GM12878 (cell line): ENCODE measurements at places on chromosomes 1 and 21. TPM values are rescaled to one million over a fixed set of nuclear protein-coding genes. Genes with fewer than 3 reads are reported as not detected.

Gene SUSD4
- 0.33 TPM in 1 of 2 replicates, not detected in the other for total RNA-seq

Gene LY9
- total RNA-seq, result 8.9 and 11.0 TPM in 2 replicates

DNA sequence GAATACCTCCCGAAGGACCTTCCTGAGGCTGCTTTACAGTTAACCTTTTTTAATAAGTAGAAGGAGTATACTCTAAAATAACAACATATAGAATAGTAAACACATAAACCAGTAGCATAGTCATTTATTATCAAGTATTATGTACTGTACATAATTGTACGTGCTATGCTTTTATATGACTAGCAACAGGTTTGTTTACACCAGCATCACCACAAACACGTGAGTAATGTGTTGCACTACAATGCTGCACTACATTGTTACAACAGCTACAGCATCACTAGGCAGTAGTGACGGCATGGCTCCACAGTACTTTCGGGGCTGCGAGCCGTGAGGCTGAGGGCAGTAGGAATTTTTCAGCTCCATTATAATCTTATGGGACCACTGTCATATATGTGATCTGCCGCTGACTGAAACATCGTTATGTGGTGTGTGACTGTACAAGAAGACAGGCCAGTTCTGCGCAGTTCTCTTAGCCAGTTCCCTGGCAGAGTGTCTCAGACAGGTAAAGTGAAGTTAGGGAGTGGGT lies 82.8 kb upstream of the LRRC8D start:
- H3K27me3 ChIP-seq, result no peaks in the 10 kb centered on the region
- DNase-seq, result no peak
- H3K36me3 ChIP-seq, result no peaks in the 10 kb centered on the region
- no peak overlapping the region for H3K4me3 ChIP-seq

DNA sequence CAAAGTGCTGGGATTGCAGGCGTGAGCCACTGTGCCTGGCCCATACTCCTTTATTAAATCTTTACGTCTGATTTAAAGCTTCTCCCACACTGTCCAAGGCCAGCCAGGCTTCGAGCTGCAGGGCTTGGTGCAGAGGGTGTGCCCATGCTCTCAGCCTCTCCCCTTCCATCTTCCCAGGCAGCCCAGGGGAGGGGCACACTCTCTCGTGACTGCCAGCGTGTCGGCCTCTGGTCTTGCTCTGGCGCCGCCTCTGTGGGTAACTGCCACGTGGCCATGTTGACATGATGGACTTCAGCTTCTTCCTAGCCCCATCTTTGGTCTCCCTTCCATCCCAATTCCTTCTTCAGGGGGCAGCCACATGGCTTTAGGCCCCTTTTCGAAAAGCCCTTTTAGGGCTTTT lies 4.7 kb downstream of the GPR137B start:
- peak overlapping the region; percentile 51; the same call in 1 of the 2 replicates for H3K4me3 ChIP-seq
- H3K36me3 ChIP-seq, result peaks cover 3% of the 10 kb centered on the region; the same call in 1 of the 2 replicates
- no peak for DNase-seq

Gene ATP1A2
- not detected in 2 replicates for total RNA-seq

- H3K36me3 ChIP-seq, result no peaks in the 10 kb centered on the region
- no peak for DNase-seq
- H3K27me3 ChIP-seq, result no peaks in the 10 kb centered on the region
- no peaks in the 10 kb centered on the region for H3K4me1 ChIP-seq
Observed at GRCh38 chr1:99193431-99193830, 70.9 kb upstream of the PLPPR4 start.

DNA sequence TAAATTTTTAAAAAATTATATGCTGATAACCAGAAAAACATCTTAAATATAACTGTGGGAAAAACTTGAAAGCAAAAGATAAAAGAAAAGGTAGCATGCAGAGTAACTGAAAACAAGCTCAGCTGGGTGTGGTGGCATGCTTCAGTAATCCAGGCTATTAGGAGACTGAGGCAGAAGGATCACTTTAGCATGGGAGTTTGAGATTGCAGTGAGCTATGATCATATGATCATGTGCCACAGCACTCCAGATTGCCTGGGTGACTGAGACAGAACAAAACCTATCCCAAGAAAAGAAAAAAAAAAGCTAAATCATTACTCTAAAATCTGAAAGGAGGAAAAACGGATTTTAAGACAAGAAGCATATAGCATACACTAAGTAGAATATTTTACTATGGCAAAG lies 1624.0 kb downstream of the AMY1C start:
- H3K36me3 ChIP-seq, result no peaks in the 10 kb centered on the region
- DNase-seq, result no peak
- H3K4me1 ChIP-seq, result no peaks in the 10 kb centered on the region
- no peaks in the 10 kb centered on the region for H3K27me3 ChIP-seq
- H3K4me3 ChIP-seq, result no peak overlapping the region
- H3K27ac ChIP-seq, result no peak overlapping the region

Gene B3GALT5
- 0.03 and 0.08 TPM in 2 replicates for total RNA-seq

DNA sequence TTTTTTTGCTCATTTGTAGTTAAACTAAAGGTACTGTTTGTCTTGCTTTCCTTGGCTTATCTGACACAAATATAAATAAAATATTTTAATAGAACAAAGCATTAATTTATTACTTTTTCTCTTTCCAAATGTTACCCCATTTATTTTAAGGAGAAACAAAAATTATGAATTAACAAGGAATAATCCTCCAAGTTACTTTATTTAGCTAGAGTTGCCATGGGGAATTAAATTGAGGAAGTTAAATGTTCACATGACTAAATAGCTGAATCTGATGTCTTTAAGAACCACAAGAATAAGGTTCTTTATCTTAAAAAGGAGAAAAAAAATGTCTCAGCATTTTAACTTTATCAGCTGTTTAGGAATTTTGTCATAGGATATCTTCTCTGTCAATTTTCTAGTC lies 12.3 kb downstream of the ATG4C start:
- DNase-seq, result no peak
- H3K27me3 ChIP-seq, result no peaks in the 10 kb centered on the region
- H3K27ac ChIP-seq, result no peak overlapping the region
- no peaks in the 10 kb centered on the region for H3K36me3 ChIP-seq
- H3K4me1 ChIP-seq, result peaks cover 3% of the 10 kb centered on the region

Gene TTC22
- 4.2 and 5.1 TPM in 2 replicates for total RNA-seq

GRCh38 chr1:184297244-184297750 lies 89.5 kb upstream of the C1orf21 start:
- no peaks in the 10 kb centered on the region for H3K4me1 ChIP-seq
- no peak for DNase-seq
- H3K27me3 ChIP-seq, result no peaks in the 10 kb centered on the region
- H3K4me3 ChIP-seq, result no peak overlapping the region

DNA sequence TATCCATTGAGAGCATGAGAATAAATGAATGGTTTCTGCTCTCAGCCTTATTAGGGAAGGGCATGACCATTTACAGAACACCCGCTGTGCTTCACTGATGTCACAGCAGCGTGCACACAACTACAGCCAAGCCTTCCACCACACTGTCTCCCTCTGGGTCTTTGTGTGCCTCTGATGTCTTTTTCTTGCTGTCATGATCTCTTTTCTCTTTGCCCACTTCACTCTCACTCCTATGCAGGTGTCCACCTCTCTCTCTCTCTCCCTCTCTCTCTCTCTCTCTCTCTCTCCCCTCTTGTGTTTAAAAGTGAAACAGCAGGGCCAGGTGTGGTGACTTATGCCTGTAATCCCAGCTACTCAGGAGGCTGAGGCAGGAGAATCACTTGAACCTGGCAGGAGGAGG lies 232.5 kb upstream of the JUN start:
- no peak overlapping the region for H3K27ac ChIP-seq
- H3K27me3 ChIP-seq, result no peaks in the 10 kb centered on the region
- DNase-seq, result no peak
- no peaks in the 10 kb centered on the region for H3K36me3 ChIP-seq
- no peak overlapping the region for H3K4me3 ChIP-seq

DNA sequence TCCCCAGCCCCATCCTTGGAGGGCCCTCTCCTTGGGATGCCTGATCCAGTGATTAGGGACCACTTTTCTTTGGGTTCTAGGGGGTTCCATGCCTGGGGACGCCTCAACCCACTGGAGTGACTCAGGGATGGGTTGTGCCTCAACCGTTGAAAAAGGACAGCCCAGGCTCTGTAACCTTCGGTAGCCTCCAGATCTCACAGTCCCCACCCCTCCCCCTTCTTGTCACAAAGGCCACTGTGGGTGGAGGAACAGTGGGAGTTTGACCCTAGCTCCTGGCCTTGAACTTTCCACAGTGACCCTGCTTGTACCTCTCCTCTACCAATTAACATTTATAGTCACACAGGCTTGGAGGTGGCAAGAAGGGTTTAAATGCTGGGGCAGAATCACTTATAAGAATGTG lies 2.6 kb upstream of the RORC start:
- no peaks in the 10 kb centered on the region; the same call in none of the 2 replicates for H3K27me3 ChIP-seq
- peaks cover 7% of the 10 kb centered on the region; the same call in 1 of the 2 replicates for H3K4me1 ChIP-seq
- H3K4me3 ChIP-seq, result no peak overlapping the region
- H3K27ac ChIP-seq, result no peak overlapping the region
- no peaks in the 10 kb centered on the region for H3K36me3 ChIP-seq

GRCh38 chr21:37356706-37357105 lies 9.9 kb upstream of the DYRK1A start:
- DNase-seq, result no peak
- H3K4me3 ChIP-seq, result no peak overlapping the region
- no peaks in the 10 kb centered on the region for H3K27me3 ChIP-seq
- H3K4me1 ChIP-seq, result no peaks in the 10 kb centered on the region
- no peak overlapping the region for H3K27ac ChIP-seq

GRCh38 chr1:214989341-214989740 lies 93.2 kb upstream of the KCNK2 start:
- no peak overlapping the region for H3K4me3 ChIP-seq
- no peak for DNase-seq
- no peak overlapping the region for H3K27ac ChIP-seq
- no peaks in the 10 kb centered on the region for H3K27me3 ChIP-seq

- no peaks in the 10 kb centered on the region for H3K27me3 ChIP-seq
- peaks cover 8% of the 10 kb centered on the region; the same call in 1 of the 2 replicates for H3K36me3 ChIP-seq
- peak overlapping the region; percentile 75 for H3K27ac ChIP-seq
- peaks cover 22% of the 10 kb centered on the region for H3K4me1 ChIP-seq
- peak overlapping the region; percentile 43; the same call in 1 of the 2 replicates for H3K4me3 ChIP-seq
- no peak for DNase-seq
Observed at GRCh38 chr1:234600418-234601281, 9.3 kb downstream of the IRF2BP2 start.

- peaks cover 22% of the 10 kb centered on the region for H3K4me1 ChIP-seq
- H3K4me3 ChIP-seq, result peak overlapping the region; percentile 28; the same call in 1 of the 2 replicates
- no peak for DNase-seq
- H3K27ac ChIP-seq, result peak overlapping the region; percentile 68
Observed at GRCh38 chr1:160567858-160568682, 11.2 kb downstream of the CD84 start.

DNA sequence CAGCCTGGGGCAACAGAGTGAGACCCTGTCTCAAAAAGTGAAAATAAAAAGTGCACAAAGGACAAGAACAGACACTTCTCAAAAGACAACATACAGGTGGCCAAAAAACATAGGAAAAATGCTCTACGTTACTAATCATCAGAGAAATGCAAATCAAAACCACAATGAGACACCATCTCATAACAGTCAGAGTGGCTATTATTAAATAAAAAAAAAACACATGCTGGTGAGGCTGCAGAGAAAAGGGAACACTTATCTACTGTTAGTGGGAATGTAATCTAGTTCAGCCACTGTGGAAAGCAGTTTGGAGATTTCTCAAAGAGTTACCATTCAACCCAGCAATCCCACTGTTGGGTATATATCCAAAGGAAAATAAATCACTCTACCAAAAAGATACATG lies 173.2 kb downstream of the SMYD3 start:
- H3K27me3 ChIP-seq, result no peaks in the 10 kb centered on the region
- DNase-seq, result no peak
- no peak overlapping the region for H3K27ac ChIP-seq
- peaks cover 16% of the 10 kb centered on the region for H3K4me1 ChIP-seq

Gene TNNT2
- total RNA-seq, result not detected in 2 replicates

Gene GJA9
- not detected in 2 replicates for total RNA-seq

Gene SORT1
- 1.2 and 1.4 TPM in 2 replicates for total RNA-seq

- DNase-seq, result no peak
- no peaks in the 10 kb centered on the region for H3K36me3 ChIP-seq
- H3K4me1 ChIP-seq, result no peaks in the 10 kb centered on the region
- H3K4me3 ChIP-seq, result no peak overlapping the region
- H3K27me3 ChIP-seq, result no peaks in the 10 kb centered on the region
Observed at GRCh38 chr1:17485281-17485680, 45.8 kb upstream of the RCC2 start.

GRCh38 chr1:197029749-197030148 lies 37.3 kb downstream of the F13B start:
- DNase-seq, result no peak
- no peaks in the 10 kb centered on the region for H3K36me3 ChIP-seq
- H3K4me1 ChIP-seq, result no peaks in the 10 kb centered on the region
- H3K4me3 ChIP-seq, result no peak overlapping the region
- no peaks in the 10 kb centered on the region for H3K27me3 ChIP-seq

GRCh38 chr1:212012034-212012740 lies 23.2 kb downstream of the INTS7 start:
- H3K27ac ChIP-seq, result no peak overlapping the region
- peaks cover 4% of the 10 kb centered on the region; the same call in 1 of the 2 replicates for H3K36me3 ChIP-seq
- no peaks in the 10 kb centered on the region for H3K4me1 ChIP-seq
- peak; percentile 38 for DNase-seq
- no peaks in the 10 kb centered on the region for H3K27me3 ChIP-seq
- no peak overlapping the region for H3K4me3 ChIP-seq

Gene WNT2B
- 0.11 and 0.15 TPM in 2 replicates for total RNA-seq

Gene DISP1
- total RNA-seq, result 0.72 and 0.96 TPM in 2 replicates
